ENCODE measurements at places on chromosomes 2 and 18. TPM values are rescaled to one million over a fixed set of nuclear protein-coding genes. Genes with fewer than 3 reads are reported as not detected.

ZNF638 gene
- total RNA-seq: 48.4 TPM

GRCh38 chr18:59788791-59789106 lies 91.5 kb upstream of the CCBE1 start:
- no peak for DNase-seq

REG3A gene
- total RNA-seq: not detected

GATA6 gene
- 42.3 TPM for total RNA-seq

DNA sequence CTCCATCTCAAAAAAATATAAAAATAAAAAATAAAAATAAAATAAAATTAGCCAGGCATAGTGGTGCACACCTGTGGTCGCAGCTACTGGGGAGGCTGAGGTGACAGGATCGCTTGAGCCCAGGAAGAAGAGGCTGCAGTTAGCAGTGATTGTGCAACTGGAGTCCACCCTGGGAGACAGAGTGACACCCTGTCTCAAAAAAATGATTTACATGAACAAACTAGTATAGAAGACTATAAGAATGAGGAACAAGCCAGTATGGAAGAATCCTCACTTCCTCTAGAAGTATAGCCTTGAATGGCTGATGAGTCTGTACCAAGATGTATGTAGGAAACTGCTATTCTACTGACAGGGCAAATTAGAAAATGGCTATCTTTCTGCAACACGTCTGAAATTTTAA lies 10.9 kb downstream of the YES1 start:
- no peak for DNase-seq

DNA sequence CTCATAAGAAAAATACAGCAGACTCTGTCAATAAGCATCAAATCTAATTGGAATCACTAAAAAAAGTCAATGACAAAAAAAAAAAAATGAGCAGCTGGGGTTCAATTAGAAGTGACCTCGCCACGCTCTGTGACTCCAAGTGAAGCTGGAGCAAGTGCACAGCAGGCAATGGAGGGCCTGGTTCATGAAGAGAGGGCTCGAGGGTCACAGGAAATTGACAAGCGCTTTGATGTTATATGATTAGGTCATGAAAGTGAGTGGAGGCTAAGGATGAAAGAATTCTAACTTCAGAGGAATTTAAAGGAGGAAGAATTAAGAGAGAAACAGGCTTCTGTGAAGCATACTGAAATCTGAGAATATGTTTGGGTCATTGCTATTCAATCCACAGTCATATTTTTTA lies 85.4 kb upstream of the TMEM18 start:
- no peak for DNase-seq

ATP6V1B1 gene
- not detected for total RNA-seq

DNA sequence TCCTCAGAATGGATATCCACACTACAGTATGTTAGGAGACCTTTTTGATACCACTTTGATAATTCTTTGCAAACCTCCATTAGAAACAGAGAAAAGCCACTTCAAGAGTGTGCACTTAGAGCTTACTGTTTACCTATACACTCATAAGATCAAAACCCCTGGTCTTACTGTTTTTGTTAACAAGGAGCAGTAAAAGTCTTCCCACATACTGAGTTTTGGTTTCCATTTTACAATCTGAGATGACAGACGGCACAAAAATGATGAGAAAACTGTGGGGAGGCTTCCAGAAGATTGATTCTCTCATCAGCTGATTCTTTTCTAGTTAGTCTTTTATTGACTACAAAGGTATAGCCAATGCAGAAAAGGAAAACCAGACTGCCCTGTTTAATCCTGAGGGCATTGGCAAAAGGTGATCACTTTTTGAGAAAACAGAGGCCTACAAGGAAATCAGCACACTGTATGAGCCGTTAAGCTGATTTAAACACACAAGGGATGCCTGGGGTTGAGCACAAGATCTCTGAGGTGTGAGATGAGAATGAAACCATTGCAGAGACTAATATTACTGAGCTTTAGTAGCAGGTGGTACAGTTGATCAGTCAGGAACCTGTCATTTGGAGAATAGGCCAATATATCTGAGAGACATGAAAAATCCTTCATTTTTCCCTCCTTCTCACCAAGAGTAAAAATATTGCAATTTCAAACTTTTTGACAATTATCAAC lies 368.6 kb downstream of the GRB14 start:
- no peak for DNase-seq

DNA sequence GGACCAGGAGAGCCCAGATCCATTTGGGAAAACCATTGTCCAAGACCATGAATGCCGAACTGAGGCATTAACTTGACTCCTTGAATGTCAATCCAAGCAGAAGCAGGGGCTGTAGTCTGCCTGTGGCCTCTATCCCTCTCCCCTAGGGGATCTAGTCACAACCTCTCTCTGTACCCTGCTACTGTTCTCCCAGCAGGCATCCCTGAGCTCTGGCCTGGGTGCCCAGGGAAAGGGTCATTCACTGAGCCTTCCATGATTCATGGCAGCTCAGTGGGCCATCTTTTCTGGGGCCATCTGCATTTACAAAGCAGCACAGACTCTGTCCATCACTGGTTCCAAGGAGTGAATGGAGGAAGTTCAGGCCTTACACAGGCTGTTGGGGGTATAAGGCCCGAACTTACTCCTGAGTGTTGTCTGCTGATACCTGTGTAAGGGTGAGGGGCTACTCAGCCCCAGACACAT lies 151.8 kb downstream of the ZFP36L2 start:
- no peak for DNase-seq

- no peak for DNase-seq
Measured at GRCh38 chr2:174365571-174365970, 30.0 kb upstream of the SCRN3 start.

GRCh38 chr18:50853863-50854271 lies 25.1 kb upstream of the ME2 start:
- DNase-seq: peak; percentile 47

GRCh38 chr2:129728035-129728972 lies 251.2 kb upstream of the RAB6C start:
- no peak for DNase-seq

DNA sequence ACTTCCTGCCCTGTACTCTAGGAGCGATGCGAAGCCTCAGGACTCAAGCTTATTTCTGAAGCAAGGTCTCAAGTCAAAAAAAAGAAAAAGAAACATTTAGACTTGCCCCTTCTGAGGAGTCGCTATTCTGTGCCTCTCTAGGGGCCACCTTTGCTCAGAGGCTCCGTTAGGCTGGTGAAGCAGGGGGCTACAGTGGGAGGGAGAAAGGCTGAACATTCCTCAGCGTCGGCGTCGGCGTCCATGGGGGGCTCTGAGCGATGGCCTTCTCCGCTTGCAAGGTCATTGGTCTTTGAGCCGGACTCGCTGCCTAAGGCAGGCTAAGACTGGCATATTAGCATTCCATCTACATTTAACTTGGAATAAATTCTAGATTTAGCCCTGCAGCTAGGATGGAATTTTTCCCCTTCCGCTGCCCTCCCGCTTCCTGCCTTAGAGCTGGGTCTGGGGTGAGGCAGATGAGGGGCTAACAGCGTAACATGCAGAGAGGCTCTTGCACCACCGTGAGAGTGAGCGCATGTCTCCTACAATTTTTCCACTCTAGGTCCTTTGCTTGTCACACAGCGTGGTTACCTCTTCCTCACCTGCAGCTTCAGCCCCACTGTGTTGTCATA lies 53.6 kb upstream of the ATL2 start:
- DNase-seq: no peak

GRCh38 chr18:41146301-41146700 lies 808.7 kb upstream of the PIK3C3 start:
- no peak for DNase-seq

GALNT5 gene
- total RNA-seq: 3.1 TPM

DNA sequence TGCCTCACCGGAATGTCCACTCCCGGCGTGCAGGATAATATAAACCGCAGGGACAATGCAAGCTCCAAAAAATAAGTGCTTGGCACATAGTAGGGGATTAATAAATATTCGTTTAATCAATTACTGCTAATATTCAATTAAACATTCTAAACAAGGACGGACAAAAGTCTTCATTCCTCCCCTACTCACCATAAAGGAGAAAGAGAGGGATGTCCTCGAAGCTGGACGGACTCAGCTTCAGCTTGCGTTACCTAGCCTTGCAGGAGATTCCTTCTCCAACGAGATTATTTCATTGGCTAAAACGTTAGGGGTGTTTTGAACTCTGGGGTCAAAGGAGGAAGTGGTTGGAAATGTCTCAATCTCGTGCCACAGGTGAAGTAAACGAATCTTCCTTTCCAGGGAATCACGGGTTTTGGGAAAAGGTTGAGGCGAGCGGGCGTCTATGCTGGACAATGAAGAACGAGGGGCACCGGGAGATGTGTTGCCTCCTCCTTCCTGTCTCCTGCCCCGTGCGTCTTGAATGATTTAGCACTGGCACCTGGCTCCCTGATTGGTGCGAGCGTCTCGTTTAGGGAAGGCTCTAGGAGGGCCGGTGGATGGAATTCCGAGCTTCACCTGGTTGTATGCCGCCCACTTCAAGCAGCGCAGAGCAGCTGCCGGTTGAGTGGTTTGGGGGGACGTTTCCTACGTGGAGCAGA lies 2.0 kb upstream of the GAD1 start:
- no peak for DNase-seq

GRCh38 chr2:173043897-173044519 lies 31.6 kb upstream of the MAP3K20 start:
- DNase-seq: no peak

UGT1A5 gene
- not detected for total RNA-seq

DNA sequence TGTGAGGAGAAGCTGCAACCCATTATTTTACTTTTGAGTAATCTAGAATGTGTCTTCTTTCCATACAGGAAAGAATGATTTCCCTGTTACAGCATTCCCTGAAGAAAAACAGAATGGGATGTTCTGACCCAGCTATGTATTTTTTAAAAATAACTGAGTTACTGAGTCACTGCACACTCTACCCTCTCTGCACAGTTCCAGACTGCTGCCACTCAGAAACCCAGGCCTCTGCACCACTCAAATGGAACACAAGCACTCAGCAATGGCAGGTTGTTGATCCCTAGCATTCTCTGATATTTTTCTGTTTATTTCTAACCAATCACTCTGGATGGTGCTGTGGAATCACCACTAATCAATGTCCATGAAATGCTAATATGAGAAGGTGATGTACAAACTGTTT lies 1300.0 kb upstream of the FAM98A start:
- no peak for DNase-seq

IL1RL1 gene
- not detected for total RNA-seq

FAM136A gene
- 32.9 TPM for total RNA-seq

DNA sequence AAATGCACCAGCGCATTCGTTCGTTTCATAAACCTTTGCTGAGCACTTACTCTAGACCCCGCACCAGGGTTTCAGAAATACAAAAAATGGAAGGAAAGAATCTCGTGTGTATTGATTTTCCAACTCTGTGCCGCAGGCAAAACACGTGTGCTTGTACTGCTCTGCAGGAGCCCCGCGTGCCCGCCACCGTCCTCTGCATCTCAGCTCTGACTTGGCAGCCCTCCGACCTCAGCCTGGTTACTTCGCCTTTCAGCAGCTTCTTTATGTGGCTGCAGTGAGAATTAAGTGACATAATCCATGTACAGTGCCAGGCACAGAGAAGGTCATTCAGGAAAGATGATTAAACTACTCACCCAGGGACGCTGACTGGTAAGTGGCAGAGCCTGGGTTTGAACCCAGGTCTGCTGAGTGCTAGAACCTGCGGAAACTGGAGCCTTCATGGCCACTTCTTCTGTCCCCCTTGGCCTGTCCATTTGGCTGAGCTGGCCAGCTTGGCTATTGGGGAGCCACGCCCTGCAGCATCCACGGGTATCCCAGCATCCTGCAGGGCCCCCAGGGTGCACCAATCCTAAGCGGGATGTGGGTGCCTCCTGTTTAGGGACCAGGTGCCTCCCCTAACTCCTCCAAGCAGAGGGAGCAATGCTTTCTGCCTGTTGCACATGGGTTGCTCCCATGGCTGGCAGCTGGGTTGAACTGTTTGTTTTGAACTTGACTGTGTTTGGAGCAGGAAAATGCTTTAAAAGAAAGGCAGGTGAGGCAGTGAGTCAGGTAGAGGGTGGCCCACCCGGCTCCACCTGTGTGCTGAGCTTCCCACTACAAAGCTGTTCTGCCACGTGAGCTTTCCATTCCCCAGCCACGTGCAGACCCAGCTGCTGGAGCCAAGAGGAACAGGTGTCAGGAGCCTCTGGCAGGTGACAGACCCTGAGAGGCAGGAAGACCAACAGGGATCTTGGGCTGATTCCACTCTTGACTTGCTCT lies 34.3 kb downstream of the INHBB start:
- no peak for DNase-seq

L3MBTL4 gene
- total RNA-seq: not detected

DNA sequence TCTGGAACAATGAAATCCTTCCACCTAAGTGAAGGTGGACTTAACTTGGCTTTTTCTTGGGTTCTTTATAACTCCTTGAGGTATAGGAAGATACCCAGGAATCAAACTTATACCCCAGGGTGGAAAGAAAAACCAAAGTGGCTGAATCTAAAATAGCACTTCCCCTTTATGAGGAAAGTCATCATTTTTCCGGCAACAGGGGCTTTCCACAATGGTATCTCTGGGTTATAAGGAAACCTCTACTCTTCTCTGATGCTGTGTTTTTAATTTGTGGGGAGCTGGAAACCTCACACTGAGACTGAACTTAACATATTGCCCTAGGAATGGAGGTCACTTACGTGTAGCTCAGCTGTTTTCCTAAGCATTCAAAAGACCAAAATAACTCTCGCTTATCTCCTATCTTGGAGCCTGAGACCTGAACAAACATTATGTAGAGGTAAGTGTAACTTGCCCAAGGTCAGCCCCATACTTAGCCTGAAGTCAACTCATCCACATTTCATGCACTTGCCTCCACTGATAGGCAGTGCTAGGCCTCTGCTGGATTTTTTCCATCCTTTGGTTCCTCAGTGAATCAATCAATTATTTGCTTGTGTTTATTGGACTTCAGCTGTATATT lies 117.9 kb downstream of the SETBP1 start:
- no peak for DNase-seq

DNA sequence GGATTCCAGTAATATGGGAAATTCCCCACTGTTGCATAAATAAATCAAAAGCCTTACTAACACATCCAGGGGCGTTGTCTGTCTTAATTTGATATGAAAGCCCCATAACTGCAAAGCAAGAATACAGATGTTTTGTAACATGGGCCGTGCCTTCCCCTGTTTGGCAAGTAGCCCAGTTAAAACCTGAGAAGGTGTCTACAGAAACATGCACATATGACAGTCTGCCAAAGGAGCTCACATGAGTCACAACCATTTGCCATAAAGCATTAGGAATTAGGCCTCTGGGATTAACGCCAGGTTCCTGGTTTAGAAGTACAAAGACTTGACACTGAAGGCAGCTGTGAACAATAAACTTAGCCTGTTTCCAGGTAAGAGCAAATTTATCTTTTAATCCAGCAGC lies 43.1 kb upstream of the LONRF2 start:
- peak; percentile 79 for DNase-seq

- DNase-seq: peak; percentile 68
Measured at GRCh38 chr2:199378948-199379650, 78.6 kb downstream of the SATB2 start.

- peak; percentile 84 for DNase-seq
Measured at GRCh38 chr2:74834792-74835755, 1.1 kb downstream of the HK2 start.

DNA sequence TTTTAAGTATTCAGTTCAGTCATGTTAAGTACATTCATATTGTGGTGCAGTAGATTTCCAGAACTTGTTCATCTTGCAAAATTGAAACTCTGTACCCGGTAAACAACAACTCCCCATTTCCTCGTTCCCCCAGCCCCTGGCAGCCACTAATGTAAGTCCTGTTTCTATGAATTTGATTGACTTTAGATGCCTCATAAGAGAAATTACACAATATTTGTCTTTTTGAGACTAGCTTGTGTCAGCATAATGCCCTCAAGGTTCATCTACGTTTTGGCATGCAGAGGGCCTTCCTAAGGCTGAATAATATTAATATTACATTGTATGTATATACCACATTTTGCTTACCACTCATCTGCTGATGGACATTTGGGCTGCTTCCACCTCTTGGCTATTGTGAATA lies 30.9 kb downstream of the METTL21A start:
- DNase-seq: no peak
